Activated T-cell treated with anti-CD3 and anti-CD28 coated beads for 1 hour (primary cell): ENCODE measurements at places on chromosomes 13 and 19.

DNA sequence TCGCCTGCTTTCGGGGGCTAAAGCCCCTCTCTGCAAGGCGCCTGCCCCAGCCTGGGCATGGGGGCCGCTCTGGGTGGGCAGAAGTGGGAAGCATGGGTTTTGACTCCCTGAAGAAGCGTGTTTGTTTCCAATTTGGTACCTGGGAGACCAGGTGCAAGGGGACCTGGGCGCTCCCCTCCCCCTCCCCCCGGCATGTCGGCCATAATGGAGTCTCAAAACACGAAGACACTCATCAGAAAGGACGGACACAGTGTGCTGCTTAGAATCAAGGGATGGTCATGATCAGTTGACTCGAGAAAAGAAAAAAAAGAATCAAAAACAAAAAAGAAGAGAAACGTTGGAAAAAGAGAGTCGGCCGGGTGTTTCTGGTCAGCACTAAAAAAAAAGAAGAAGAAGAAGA is 76.8 kb downstream of the IER2 start:
- no peak for DNase-seq

- DNase-seq: no peak
Observed at GRCh38 chr13:32147976-32148375, 116.4 kb downstream of the FRY start.

GRCh38 chr19:44645407-44646048 is 1.8 kb downstream of the PVR start:
- no peak for DNase-seq

DNA sequence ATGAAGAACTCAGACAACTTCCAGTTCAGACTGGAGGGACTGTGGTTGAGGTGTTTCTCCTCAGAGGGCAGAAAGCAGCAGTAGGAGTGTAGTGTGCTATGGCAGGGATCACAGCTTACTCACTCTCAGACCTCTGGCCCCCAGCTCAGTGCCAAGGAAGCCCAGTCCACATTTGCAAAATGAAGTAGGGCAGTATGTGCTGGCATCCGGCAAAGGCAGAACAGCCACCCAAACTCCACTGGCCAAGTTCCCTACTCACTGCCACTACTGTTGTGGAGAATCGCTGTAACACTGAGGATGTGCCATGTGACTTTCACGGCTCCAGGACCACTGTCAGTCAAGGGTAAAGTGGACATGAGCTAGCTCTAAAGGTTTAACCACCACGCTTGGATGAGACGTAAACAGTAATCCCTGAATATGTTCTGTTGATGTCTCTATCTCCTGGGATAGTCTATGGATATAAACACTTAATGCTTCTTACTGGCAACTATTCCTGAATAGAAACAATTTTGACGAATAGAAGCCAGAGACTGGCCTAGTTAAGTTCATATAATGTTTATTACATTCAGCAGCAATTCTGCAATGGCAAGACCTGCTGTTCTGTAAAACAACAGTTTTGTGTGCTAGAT is 67.0 kb upstream of the SLC15A1 start:
- DNase-seq: no peak

DNA sequence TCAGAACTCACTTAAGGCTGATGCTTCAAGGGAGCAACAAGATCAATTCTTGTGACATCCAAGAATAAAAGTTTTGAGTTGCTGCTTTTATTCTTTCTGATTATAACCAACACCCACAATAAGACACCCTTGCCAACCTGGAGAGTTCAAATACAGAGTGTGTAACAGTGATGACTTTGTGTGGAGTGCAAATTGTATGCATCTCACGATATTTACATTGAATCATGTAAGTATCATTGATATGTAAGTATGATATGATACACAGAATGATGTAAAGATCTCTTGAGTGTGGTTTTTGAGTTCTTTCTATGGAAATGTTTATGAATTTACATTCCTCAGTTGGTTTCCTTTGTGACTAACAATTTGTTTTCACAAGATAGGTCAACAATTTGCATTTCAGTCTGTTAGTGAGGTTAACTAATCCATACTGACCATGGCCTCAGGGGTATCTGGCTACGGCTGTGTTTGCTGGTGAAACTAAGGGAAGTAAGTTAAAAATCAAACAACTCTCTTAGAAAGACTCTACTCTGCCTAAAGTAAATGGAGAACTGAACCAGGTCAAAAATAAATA is 12.4 kb downstream of the LHFPL6 start:
- DNase-seq: no peak

DNA sequence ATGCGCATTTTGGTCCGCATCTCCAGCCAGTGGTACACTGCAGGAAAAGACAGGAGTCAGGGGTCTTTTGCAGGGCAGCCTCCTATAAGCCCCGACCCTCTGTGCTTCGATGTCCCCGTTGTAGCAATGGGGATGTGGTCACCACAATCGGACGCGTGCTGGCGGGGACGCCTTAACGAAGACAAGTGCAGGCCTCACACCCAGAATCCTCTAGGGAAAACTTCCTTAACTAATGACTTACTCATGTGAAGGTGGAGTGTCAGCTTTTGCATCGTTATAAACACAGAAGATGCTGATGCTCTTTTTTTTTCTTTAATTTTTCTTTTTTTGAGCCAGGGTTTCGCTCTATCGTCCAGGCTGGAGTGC is 22.1 kb downstream of the VASP start:
- no peak for DNase-seq

DNA sequence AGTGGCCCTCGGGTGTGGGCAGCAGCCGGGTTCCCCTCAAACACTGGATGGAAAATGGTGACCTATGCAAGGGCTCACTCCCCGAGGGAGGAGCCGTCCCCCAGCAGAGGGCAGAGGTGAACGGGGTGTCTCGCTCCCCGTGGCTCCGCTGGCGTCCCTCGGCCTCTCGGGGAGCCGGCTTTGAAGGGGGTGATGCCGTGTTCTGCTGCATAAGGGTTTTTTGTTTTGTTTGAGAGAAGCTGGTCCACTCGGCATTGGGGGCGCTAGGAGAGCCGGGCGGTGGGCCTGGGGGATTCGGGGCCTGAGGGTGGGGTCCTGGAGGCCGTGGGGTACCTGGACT is 4.0 kb downstream of the EFNA2 start:
- DNase-seq: no peak

- DNase-seq: no peak
Observed at GRCh38 chr19:18322318-18322758, 538 bp downstream of the LSM4 start.

DNA sequence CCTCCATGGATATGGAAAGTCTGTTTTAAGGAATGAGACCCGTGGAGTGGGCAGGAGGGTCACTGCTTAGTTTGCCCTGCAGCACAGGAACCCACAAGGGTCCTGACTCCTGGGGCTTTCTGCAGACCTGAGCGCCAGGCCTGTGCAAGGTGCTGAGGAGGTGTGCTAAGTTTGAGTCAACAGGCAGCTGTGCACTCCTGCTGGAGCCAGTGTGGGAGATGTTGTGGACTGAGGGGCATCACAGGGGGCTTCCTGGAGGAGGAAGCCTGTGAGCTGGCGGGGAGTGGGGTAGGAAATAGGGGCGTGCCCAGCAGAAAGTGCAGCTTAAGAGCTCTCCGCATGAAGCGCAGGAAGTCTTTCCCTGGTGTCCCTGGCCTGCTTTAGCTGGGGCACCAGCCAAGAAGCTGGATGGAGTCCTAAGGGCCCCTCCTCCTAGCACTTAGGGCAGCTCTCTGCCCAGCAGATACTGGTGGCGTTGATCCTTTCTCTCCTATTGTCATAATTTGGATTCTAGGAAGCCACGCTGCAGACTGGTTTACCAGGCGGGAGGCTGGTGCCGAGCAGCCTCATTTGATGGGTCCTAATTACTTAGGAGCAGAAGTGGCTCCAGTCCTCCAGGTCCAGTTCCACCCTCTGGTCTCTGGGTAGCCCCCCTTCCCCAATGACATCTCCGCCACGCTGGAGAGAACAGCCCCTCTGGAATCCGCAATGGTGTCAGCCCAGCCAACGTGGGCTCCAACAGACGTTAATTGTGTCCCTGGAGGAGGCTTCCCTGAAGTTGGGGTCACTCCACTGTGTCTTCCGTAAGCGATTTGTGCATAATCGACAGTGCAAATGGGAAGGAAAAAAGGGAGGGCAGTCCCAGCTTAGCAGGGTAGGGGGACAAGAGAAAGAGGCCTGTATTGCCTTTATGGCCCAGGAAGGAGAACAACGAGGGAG is 309.2 kb downstream of the ZNF536 start:
- DNase-seq: no peak

- DNase-seq: no peak
Observed at GRCh38 chr19:18768046-18768771, 22.9 kb downstream of the COMP start.

GRCh38 chr13:112209266-112209665 is 142.3 kb downstream of the SOX1 start:
- DNase-seq: no peak
